ENCODE measurements at places on chromosomes 2 and 18. TPM values are rescaled to one million over a fixed set of nuclear protein-coding genes. Genes with fewer than 3 reads are reported as not detected.

Gene RTP5
- not detected for polyA plus RNA-seq

Gene NXPH2
- polyA plus RNA-seq, result not detected

Gene ARL4C
- 105 TPM for polyA plus RNA-seq

Gene DSEL
- 0.95 TPM for polyA plus RNA-seq

Gene RESP18
- polyA plus RNA-seq, result not detected

Gene KCNJ3
- polyA plus RNA-seq, result not detected

Gene PARD6G
- 14.0 TPM for polyA plus RNA-seq

Gene CCL20
- 0.60 TPM for polyA plus RNA-seq

Gene COL6A3
- polyA plus RNA-seq, result not detected

Gene CXCR2
- polyA plus RNA-seq, result 0.18 TPM

Gene CAVIN2
- polyA plus RNA-seq, result 2.6 TPM

Gene IMMT
- polyA plus RNA-seq, result 79.4 TPM

Gene CHST9
- not detected for polyA plus RNA-seq

Gene DOK6
- not detected for polyA plus RNA-seq

Gene KCNS3
- 6.8 TPM for polyA plus RNA-seq

Gene DUSP28
- 2.1 TPM for polyA plus RNA-seq

Gene ITGB6
- 31.2 TPM for polyA plus RNA-seq

Gene SF3B6
- 232 TPM for polyA plus RNA-seq

Gene BCL2
- polyA plus RNA-seq, result 0.69 TPM

Data from foreskin keratinocyte (primary cell).